GM23248 (cell line): ENCODE measurements at places on chromosomes 5 and 9.

GRCh38 chr5:179135441-179136215 lies 75.5 kb downstream of the ZNF354C start:
- DNase-seq: no peak

DNA sequence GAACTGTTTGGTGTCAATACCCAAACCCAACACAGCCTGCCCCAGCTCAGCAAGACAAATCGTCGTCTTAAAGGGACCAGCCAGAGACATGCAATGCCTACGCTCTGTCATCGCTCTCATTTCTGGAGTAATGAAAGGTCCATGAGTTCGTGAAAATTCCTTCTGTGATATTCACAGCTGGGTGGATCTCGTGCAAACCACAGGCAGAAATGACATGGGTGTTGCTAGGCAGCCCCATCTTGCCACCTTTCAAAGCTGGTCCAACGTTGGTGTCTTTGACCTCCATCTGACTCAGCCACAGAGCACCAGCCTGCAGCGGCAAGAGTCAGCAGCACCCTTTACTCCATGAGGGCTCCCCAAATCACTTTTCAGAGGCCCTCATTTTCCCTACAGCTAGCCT lies 215.3 kb downstream of the SLIT3 start:
- DNase-seq: peak; percentile 31

DNA sequence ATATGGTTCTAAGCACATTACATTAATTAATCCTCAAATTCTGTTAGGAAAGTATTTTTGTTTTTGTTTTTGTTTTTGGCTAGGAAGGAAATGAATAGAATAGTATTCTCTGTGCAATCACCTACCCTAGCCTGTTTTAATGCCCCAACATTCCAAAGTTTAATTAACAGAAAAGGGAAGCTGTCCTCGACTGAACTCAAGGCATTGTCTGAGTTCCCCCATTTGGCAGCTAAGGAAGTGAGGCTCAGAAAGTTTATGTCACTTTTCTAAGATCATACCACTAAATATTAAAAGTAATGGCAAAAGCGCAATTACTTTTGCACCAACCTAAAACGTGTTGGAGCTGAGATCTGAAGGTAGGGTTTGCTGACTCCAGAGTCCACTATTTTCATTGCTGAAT lies 59.8 kb downstream of the FGF1 start:
- no peak for DNase-seq

- no peak for DNase-seq
Measured at GRCh38 chr9:107621436-107621835, 131.9 kb upstream of the KLF4 start.

DNA sequence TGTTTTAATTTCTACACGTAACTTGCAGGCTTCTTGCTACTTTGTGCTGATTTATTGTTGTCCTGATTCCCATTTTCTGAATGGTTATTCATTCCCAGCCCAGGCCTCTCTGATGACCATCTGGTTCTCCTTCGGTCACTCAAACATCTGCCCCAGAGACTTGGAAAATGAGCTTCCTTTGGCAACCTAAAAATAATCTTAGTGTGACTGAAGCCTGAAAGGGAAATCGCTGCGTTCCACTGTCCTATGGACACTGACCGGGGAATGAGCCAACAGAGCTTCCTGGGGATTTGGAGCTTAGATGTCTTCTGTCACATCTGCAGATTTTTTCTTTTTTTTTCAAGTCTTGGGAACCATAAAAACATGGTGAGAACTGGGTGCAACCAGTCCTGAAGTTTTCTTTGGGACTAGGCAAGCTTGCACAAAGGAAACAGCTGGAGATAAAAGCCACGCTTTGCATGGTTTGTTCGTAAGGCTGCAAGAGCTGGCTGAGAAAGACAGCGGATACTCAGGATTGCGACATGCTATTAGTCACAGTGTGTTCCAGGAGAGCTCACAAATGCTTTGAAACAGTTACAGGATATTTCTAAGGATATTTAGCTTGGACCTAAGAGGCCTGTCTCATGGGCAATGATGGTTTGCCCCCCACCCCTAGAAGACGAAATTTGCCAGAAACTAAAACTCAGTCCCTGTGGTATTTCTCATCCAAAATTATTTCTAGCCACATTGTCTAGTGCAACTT lies 146.2 kb downstream of the GOLPH3 start:
- peak; percentile 97 for DNase-seq

DNA sequence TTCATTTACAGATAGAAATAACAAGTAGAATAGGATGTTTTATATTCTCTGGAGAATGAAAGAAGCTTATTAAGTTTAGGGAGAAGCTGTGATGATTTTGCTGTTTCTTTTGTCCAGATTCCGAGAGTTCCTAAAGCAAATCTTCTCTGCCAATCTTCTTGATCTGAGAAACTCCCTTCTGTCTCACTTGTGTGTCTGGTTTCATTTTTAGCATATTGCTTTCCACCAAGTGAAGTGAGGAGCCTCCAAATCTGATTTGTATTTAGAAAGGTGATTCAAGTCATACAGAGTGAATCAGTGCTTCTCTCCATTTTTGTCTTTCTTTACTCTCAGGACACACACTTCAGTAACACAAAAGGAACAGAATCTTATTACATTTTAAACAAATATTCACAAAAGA lies 48.4 kb downstream of the STX17 start:
- no peak for DNase-seq

GRCh38 chr9:137236238-137236935 lies 4.7 kb upstream of the TUBB4B start:
- DNase-seq: peak; percentile 89

DNA sequence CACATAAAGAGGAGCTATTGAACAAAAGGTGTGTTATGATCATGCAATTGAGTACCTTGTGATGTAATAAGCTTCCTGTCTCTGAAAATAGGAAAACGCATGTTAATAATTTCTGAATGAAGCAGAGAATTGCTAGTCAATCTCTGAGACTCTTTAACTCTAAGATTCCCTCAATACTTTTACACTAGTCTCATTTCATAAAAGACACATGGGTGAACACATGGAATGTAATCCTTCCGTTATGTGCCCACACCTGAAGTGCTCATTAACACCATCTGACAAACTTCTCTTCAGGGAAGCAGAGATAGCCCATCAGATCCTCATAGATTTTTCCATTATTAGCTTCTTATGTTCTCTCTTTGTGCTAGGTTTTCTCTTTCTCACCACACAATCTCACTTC lies 182.4 kb downstream of the TLR4 start:
- no peak for DNase-seq

DNA sequence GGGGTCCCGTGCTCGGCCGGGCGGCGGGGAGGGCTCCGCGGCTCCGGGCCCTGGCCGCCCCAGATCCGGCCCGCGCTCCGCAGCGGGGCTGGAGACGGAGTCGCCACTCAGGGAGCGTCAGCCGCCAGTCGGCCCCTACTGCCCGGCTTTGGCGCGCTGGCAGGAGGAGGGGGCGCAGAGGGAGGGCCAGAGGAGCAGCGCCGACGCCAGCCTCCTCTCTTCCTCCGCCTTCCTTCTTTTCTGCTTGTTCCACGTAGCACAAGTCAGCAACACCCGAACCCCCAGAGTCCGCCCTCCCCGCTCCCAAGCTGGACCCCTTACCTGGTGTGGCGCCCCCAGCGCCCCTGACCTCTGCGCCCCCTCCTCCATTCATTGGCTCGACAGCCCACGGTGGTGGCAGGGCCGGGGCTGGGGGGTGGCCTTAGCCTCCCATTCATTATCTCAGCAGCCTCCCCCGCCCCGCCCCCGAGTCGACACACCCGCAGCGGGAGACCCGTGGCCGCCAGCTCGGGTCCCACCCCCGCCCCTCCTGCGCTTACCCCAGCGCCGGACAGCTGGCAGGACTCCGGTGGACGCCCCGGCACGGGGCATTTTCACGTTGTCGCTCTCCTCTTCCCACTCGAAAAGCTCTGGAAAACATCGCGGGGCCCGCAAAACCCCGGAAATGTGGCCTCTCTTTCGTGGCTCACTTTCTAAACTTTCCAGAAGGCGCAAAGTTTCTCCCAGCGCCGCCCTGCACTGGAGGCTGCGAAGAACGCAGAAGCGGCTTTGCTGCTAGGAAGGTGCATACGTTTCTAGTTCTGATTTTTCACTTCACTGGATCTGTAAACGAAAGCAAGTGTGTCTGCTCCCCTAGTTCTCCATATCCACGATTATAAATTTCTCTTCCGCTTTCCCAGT lies at the start of gene LPAR1:
TSS of gene LPAR1 (minus strand) at position 140 of the 900 bp plus-strand sequence. CDS start 66,353 bp downstream, outside the sequence.
- DNase-seq: peak; percentile 80

GRCh38 chr5:160269017-160269416 lies 39.7 kb downstream of the FABP6 start:
- DNase-seq: peak; percentile 57

DNA sequence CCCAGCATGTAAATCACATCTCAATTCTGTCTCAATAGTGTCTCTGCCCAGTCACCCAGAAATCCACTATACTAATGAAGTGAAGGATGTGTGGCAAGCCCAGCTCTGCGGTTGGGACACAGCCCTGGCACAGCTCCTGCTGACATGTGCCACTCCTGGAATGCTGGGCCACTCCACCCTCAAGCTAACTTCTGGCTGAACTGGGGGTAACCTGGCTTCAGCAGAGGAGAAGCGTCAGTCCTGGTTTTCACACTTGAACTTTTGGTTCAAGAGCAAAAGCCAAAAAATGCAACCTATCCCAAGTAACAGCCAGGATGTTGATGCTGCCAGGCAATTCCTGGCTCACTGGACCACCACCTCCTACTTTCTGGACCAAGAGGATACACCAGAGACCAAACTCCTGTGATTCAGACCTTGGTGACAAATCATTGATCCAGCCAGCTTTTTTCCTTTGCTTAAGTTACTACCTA lies 86.4 kb downstream of the ARRDC3 start:
- DNase-seq: peak; percentile 93

DNA sequence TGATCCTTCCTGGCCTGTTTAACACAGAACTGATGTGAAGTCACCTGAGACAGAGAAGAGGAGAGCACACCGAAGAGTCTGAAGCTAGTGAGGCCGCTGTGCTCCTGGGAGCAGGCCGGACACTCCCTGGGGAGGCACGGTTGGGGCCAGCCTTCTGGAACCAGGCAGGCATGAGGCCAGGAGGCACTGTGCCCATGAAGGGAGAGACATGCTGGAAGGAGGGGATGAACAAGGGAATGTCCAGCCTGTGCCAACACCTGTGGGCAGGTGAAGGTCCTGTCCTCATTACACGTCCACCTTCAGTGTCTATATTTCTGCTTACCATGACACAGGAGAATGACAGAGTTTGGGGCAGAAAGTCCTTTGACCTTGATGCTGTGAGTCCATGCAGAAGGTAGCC lies 183.8 kb upstream of the S1PR3 start:
- no peak for DNase-seq

- peak; percentile 95 for DNase-seq
Measured at GRCh38 chr5:34686762-34687268, 30.7 kb downstream of the RAI14 start.

DNA sequence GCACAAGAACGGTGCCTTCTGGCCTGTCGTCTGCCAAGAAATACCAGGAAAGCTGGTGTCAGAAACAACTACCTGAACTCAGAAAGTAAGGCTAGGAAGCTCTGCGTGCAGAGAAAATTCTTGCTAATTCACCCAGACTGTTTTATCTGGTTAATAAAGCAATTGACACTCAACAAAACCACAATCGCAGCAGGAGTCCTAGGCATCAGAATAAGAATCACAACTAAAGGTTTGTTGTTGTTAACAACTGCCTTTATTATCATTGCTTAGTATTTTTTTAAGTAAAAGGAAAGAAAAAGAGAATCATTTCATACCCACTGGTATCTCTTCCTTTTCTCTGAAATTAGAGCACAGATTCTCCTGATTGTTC lies 3.9 kb upstream of the ISL1 start:
- DNase-seq: no peak

DNA sequence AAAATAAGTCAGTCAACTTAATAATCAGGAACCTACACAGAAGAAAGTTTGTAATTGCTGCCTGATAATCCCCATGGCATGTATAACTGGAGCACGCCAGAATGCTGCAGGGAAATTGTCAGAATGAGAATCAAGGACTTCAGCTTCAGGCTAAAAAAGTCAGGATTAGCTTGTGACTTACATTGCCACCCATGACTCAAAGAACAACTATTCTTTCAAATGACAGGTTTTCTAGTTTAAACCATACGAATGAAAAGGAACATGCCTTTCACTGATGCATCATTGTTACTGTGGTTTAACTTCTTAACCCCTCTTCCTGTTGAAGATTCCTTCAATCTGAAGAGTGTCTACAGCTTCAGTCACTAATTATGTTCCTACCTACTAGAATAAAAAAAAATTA lies 112.4 kb downstream of the ISL1 start:
- peak; percentile 19 for DNase-seq

GRCh38 chr5:145495741-145496140 lies 339.4 kb downstream of the PRELID2 start:
- DNase-seq: peak; percentile 92

- no peak for DNase-seq
Measured at GRCh38 chr5:134819407-134819963, 26.3 kb upstream of the C5orf24 start.

GRCh38 chr5:85556464-85556863 lies 1061.3 kb upstream of the COX7C start:
- DNase-seq: no peak

DNA sequence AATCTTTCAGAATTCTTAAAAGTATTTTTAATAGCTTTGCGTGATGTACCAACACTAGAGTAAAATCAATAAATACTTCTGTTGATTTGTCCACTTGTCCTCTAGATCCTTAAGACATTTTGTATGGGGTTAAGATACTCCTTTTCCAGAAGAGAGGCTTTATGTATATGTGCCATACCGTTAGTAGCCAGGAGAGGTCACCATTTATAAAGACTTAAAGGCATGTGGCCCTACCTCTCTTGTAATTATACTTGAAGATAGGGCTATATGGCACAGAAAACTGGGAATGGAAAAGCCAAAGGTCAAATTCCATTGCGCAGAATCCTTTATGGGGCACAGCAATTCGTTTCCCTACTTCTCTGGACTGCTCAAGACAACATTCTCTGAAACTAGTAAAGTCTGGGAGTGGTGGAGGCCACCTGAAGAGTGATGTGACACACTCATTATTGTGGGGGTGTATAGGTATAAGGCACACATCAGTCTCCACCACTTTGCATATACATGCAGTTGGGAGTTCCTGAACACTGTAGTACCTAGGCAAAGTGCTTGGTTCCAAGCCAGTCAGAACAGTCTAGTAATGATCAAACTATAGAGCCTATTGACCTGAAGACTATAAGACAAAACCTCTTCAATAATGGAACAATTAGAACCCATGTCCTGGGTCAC lies 140.1 kb upstream of the FBXL17 start:
- peak; percentile 73 for DNase-seq
